ENCODE measurements at places on chromosomes 5 and 9.

DNA sequence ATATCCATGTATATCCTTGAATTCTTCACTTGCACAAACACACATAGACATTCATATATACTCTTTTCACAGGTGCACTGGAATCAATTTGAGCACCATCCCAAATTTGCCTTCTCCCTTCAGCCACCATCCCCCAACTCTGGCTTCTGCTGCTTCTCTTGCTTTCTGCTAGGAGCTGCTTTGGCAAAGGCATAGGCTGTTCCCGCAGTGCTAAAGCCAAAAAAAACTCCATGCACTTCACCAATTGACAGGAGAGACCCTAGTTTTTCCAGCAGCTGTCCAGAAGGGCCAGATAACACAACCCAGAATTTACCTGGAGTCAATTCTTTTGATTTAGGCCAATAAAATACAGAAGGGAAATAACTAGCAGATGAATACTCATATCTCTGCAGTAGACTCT lies 251.3 kb downstream of the NR2F1-AS1 start:
- no peak for DNase-seq

- DNase-seq = no peak
These were observed 846 bp downstream of the MGAT1 start for GRCh38 chr5:180801596-180802324.

DNA sequence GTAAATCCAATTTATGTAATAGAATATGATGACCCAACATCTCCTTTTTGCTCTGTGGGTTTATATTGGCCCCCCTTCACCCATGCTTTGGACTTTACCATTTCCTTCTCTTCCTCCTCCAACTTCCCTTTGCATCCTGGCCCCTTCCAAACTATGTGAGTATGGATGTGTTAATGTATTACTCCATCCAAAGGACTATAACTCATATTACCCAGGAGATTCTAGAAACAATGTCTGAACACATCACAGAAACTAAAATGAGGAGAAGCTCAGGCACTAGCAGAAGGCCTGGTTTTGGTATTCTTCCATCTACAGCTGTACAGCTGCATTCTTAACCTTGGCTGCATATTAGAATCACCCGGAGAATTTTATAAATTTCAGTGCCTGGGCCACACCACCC lies 110.7 kb downstream of the PDE4D start:
- no peak for DNase-seq

- no peak for DNase-seq
These were observed 262.1 kb downstream of the FANCC start for GRCh38 chr9:95055334-95055850.

DNA sequence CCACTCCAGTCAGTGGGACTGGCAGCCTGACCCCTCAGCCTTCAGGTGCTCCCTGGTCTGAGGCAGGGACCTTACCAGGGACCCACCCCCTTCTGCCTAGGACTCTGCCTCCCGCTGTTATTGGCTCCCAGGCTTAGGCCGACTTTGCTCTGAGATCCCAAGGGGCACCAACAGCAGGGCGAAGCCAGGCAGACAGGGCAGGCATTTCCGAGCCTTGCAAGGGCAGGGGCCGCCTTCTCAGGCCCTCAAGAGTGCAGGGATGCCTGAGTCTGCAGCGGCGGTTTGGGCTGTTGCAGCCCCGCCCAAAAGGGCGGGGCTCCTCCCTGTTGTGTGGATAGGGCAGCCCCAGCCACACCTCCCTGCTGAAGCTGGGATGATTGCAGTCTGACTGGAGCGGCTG lies 644.6 kb downstream of the PRR16 start:
- DNase-seq = no peak

- no peak for DNase-seq
These were observed 3.7 kb upstream of the DOLPP1 start for GRCh38 chr9:129077236-129077635.

GRCh38 chr5:150412319-150413175 lies at the start of gene CD74:
CD74 (minus strand) TSS chr5:150412910; CDS start chr5:150412749, 161 bp downstream.
- DNase-seq = peak; percentile 97

- no peak for DNase-seq
These were observed 48.0 kb downstream of the IPO11 start for GRCh38 chr5:62460578-62460983.

GRCh38 chr5:157828105-157828943 lies 30.6 kb downstream of the CLINT1 start:
- no peak for DNase-seq

GRCh38 chr5:104305602-104306001 lies 743.0 kb upstream of the NUDT12 start:
- no peak for DNase-seq

- DNase-seq = no peak
These were observed 36.0 kb upstream of the SVEP1 start for GRCh38 chr9:110615498-110615897.

DNA sequence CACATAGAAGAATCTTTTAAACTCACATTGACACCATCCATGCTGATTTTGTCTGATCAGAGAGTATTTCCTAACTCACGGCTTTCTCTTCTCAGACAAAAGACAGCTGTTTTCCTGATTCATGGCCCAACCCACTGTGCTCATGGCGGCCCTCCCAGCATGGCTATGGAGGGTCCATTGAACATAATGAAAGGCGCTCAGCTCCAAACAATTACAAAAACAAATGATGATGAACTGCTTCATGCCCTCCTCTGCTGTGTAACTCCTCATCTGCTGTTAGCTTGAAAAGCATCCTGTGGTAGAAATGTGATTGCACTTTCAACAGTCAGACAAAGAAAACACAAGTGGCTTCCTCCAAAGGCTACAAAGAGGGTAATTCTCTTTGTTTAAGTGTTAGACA lies 673.8 kb downstream of the PRELID2 start:
- DNase-seq = no peak

DNA sequence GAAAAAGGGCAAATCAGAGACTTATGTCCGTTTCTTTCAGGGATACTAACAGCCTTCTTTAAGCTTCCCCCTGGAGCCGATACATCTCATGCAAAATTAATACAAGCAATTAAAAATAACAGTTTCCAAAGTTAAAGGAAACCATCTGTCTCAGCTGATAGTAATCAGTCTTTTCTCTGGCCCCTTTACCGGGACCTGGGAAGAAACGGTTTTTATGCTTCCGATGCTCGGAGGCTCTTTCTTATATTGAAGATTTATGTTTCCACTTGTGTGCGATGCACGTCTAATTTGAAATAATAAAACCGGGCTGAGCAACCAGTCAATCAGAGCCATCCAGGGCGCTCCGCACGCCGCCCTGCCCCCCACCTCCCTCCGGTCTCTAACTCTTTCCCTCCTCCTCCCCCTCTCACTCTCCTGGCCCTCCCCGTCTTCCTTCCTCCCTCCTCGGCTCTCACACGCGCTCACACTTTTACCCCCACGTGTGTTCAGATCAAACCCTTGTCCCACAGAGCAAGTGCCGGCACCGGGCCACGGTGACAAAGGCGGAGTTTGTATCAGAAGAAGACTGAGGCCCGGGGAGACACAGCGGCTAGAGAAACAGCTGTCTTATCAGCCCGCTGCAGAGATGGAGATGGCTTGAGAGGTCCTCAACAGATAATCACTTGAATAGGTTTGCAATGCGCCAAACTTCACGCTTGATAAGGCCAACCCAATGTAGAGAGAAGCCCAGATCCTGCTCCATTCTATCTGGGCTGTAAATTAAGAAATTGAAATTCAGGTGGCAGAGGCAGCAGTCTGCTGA lies 5.1 kb upstream of the ELAVL2 start:
- DNase-seq = no peak

DNA sequence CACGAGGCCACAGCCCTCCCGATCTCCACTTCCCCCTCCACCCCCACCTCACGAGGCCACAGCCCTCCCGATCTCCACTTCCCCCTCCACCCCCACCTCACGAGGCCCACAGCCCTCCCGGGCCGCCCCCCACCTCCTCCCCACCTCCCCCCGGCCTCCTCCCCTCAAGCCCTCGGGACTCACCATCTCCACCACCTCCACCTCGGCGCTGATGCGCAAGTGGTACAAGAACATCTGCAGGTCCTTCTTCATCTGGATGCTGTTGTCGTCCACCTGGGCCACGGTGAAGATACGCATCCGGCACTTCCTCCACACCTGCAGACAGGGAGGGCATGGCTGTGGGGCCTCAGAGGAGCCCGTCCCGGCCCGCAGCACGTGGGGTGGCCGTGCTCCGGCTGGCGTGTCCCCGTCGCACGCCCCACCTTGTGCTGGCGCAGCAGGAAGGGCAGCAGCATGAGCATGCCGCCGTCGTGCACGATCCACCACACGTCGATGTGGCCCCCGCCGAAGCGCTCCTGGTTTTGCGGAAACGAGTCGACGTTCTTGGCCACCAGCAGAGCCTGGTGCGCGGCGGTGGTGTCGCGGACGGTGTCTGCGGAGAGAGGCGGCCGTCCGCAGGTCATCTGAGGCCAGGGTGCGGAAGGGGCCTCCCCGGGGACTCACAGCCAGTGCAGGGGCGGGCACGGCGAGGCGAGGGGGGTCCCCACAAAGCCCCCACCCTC lies 48.0 kb downstream of the SLC12A7 start:
- DNase-seq = no peak

DNA sequence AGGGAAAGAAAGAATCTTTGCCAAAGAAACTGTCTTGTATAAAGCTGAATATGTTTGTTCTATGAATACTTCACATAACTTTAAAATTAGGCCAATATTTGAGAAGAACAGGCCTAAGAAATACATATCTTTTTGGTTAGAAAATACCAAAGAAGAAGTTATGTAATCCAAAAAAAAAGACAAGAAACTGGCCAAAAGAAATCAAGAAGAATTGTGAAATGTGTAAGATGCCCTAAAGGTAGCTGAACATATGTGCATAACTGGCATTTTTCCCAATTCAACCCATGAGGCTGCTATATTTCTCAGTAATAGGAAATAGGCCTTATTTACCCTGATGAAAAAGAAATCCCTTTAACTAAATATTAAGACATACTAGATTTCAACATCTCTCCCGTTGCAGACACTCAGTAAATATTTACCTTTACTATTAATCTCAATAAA lies 290.0 kb downstream of the CETN3 start:
- DNase-seq = no peak

- no peak for DNase-seq
These were observed 113.4 kb downstream of the MVB12B start for GRCh38 chr9:126439883-126440653.

DNA sequence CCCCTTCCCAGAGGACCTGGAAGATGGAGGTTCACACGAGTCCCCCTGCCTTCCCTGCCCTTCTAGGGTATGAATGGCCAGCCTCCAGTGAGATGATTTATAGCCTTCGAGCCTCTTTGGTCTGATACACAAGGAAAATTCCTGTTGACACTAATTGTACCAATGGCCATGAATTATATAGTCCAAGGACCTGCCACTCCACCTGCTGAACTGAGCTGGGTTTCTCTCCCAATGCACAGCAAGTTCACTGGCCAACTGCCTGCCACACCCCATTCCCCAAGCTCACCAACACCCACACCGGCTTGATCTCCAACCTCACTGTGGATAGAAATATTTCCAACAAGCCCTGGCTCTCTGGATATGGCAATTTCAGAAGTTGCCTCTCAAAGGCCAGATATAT lies 9.3 kb upstream of the ADRA1B start:
- no peak for DNase-seq

GRCh38 chr5:81749192-81749560 lies 1.7 kb downstream of the SSBP2 start:
- no peak for DNase-seq

GRCh38 chr9:122931226-122932121 lies at the start of gene ZBTB26:
ZBTB26 (minus strand) TSS chr9:122931512; CDS start chr9:122919934, 11,578 bp downstream.
- peak; percentile 81 for DNase-seq

DNA sequence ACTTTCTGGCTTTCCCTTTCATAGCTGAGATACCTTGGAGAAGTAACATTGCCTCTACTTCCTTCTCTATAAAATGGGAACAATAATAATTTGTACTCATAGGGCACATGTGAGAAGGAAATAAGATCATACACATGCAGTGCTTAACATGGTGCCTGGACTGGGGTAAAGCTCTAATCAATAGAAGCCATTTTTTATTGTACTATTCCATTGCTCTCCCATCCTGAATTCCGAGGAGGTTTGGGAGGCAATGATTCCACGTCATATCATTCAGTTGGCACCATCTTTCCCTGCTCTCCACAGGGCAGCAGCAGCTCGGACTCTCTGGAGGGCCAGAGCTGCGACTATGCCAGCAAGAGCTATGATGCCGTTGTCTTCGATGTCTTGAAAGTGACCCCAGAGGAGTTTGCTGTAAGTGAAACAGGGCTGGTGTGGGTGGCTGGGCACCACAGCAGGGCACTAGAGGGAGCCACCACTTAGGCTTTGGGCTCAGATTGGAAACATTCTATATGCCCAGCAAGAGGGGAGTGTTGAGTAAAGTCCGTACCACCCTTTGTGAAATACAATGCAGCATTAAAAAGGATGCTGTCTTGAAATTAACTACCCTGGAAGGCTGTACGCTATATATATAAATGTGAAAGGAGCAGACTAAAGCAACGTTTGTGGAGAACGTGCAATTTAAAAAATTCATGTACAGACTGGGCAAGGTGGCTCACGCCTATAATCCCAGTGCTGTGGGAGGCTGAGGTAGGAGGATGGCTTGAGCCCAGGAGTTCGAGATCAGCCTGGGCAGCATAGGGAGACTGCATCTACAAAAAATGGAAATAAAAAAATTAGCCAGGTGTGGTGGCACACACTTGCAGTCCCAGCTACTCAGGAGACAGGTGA lies 51.2 kb downstream of the RALGPS1 start:
- peak; percentile 41 for DNase-seq

DNA sequence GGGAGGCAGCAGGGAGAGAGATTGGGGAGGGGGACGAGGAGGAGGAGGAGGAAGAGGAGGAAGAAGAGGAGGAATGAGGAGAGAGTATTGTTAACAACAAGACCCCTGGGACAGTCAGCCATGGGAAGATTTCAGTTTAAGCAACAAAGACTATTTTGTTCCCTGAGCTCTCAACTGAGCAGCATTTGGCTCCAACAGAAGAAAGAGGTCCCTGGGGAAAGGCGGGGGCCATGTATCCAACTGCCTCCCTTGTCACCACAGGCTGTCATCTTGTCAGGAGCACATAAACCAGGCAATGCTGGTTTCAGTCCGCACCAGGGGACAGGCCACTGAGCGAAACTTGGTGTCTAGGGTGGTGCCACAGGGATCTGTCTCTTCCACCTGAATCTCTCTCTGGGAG lies 316.1 kb downstream of the TLE1 start:
- DNase-seq = no peak

- DNase-seq = no peak
These were observed 37.6 kb downstream of the ROPN1L start for GRCh38 chr5:10479154-10479721.

- no peak for DNase-seq
These were observed 41.1 kb downstream of the DAP start for GRCh38 chr5:10719965-10720364.

- no peak for DNase-seq
These were observed 312.2 kb downstream of the SPOCK1 start for GRCh38 chr5:137186759-137187461.

DNA sequence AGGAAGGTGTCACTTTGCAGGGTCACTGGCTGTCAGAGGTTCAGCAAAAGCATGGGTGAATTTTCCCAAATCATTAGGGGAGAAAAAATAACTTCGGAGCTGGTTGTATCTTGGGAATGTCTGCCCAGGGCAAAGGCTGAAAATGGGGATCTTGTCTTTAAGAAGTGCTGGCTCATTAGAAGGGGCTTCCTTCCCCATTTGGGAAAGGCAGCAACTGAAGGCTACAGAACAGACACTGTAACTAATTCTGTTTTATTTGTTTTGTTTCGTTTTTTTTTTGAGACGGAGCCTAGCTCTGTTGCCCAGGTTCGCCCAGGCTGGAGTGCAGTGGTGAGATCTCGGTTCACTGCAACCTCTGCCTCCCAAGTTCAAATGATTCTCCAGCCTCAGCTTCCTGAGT lies 70.3 kb upstream of the PCA3 start:
- no peak for DNase-seq

GRCh38 chr5:19018822-19019221 lies 969.2 kb downstream of the CDH18 start:
- DNase-seq = no peak

GRCh38 chr9:136832581-136832980 lies 9.7 kb upstream of the AJM1 start:
- DNase-seq = no peak

GRCh38 chr9:72648324-72649126 lies 127.1 kb downstream of the TMC1 start:
- DNase-seq = no peak

Data from T-cell (primary cell).